Stimulated activated CD4-positive, alpha-beta T cell treated with anti-CD3 and anti-CD28 coated beads, Interleukin-1b, Interleukin-23, amount 100 ng/mL, for 1 hour (primary cell): ENCODE measurements at places on chromosomes 2 and 18.

DNA sequence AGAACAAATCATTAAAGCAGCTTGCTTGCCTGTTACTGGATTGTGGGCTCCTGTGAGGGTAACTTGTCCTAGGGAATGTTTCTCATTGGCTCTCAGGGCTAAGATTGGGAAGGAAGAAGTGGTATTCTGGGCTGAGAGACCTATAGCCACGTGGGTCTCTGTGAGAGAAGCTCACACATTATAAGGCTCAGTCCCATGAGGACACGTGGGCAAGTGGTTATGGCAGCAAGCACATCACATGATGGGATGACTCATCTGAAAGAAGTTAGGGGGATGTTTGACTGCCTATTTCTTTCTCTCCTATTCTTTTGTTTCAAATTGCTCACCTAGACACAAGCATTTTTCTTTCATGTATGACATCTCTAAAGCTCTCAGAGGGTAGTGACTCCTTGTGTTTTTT is 418.0 kb upstream of the ST6GAL2 start:
- DNase-seq = no peak

DNA sequence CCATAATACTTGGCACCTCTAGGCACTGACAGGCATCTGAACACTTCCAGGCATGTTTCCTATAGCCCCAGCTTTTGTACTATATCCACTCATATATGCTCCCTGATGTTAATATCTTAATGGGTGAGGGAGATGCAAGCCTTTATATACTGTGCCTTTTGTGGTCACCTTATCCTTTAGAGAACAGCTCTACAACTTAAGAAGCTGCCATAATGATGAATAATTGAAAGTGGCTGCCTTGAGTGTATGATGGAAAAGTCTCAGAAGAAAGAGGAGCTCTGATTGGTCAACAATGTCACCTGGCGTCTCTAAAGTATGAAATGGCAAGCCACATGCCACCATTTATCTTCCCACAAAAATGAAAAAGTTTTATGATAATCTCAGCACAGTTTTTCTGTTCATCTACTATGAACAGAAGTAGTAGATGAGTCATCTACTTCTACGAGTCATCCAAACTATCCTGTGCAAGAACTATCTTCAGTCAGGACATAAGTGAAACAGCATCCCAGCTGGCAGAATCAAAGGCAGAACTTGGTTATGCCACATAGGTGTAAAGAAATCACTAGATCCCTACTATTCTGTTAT is 997.9 kb upstream of the CELF4 start:
- DNase-seq = no peak

- DNase-seq = no peak
These were observed 16.6 kb downstream of the MALT1 start for GRCh38 chr18:58687871-58688308.

DNA sequence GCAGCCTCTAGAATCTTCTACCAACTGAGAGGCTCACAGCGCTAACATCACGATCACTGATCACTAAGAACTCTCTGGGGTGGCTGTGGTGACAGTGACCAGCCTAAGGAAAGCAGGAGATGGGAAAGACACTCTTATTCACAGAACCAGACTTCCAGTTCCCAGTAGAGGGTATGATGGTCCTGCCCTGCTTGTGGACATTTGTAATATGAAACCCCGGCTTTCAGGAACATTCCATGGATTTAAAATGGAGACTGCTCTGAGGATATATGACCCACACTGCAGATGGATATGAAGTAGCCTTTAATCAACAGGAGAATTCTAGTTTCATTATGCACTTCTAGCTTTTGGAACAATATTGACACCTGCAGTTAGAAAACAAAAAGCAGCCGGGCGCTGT is 131.8 kb downstream of the AFF3 start:
- no peak for DNase-seq

GRCh38 chr18:56314396-56314795 is 324.0 kb downstream of the TXNL1 start:
- DNase-seq = no peak

- no peak for DNase-seq
These were observed 7.2 kb upstream of the ACKR3 start for GRCh38 chr2:236562434-236562833.

DNA sequence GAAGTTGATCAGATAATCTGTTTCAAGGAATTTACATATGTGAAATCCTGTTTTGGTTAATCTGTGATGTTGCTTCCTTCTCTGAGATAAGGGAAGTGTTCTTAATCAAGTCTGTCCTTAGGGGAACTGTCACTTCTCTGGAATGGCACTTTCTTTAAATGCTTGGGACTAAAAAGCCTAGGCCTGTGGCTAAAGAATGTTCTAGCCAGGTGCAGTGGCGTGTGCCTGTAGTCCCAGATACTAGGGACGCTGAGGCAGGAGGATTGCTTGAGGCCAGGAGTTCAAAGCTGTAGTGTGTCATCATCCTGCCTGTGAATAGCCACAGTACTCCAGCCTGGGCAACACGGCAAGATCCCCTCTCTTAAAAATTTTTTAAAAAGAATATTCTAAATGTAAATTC is 217.6 kb upstream of the SIX3 start:
- no peak for DNase-seq

GRCh38 chr2:28360058-28360717 is 32.5 kb upstream of the FOSL2 start:
- DNase-seq = no peak

DNA sequence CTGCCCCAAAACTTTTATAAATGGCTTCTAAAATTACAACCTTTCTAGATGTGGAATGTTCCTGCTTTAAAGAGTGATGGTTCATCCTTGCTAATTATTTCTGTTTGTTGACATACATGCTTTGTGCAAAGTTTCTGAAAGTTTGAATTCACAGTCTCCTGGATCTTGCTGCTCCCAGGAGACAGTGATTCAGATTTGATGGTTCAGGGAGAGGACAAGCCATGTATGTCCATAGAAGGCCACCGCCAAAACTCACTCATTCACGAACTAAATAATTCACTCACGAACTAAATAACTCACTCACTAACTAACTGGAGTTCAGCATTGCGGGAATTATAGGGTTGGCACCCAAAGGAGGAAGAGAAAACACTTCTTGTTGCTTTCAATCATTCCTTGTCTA is 416.5 kb upstream of the ZEB2 start:
- no peak for DNase-seq

GRCh38 chr2:157853211-157853610 is 22.9 kb downstream of the ACVR1 start:
- no peak for DNase-seq

DNA sequence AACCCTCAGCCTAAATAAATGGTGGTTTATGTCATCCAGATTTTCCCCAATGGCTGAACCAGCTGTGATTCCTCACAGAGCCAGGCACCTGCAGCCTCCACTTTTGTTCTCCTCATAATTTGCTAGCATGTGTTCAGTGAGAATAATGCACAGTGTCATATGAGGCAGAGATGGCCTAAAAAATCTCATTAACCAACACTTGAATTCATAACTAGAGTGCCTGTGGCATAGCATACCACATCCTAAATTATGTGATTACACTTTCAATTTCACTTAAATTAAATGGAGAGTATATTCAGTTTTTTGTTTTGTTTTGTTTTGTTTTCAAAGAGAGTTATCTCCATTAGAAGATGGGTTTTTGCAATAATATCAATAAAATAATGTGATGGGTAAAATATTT is 488.0 kb downstream of the CBLN2 start:
- DNase-seq = no peak

GRCh38 chr2:99818842-99819241 is 323.5 kb downstream of the AFF3 start:
- DNase-seq = no peak

GRCh38 chr2:134253804-134254203 is at the start of gene MGAT5:
Gene MGAT5, plus strand, starts transcription at chr2:134254072. Its CDS starts 332 bp downstream, at chr2:134254404.
- DNase-seq = no peak

DNA sequence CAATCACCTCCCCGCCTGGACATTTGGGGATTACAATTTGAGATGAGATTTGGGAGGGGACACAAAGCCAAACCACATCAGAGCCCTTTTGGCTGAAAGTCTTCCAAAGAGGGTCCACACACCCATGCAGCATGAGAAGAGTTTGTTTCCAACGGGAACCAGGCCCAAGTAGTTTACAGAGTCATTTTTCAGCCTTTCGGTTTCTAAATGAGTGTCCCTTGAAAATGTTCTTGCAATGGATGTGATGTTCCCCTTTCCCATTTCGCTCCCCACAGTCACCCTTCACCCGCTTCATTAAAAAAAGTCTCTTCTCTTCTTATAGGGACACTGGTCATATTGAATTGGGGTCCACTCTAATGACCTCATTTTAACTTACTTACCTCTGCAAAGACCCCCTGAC is 157.4 kb downstream of the ARL4C start:
- DNase-seq = no peak

GRCh38 chr2:234116010-234116409 is 65.5 kb downstream of the SPP2 start:
- no peak for DNase-seq

DNA sequence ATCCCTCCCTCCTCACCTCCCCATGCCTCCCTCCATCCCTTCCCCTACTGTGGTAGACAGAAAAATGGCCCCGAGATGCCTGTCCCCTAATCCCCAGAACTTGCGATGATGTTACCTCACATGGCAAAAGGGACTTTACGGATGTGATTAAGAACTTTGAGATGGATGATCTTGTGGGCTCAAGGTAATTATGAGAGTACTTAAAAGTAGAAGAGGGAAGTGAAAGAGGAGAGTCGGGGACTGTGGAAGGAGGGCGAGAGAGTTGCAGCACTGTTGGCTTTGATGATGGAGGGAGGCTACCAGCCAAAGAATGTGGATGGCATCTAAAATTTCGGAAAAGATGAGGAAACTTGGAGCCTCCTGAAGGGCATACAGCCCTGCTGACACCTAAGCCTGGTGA is 66.5 kb downstream of the AGAP1 start:
- no peak for DNase-seq

DNA sequence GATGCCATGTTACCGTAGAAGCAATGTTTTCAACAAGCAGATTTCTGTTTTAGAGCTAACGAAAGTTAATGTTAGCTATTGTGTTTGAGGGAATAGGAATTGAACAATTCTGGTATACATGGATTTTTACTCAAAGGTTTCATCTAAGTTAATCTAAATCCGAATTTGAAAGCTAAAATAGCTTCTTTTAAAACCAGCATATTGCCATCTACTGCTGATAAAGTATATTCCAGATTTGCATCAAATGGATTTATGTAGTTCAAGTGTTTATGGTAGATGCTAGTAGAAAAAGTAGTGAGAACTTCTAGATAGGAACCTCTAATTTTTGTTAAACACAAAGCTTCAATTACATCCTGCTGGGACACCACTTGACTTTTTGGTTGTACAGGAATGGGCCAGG is 1569.5 kb upstream of the NXPH2 start:
- no peak for DNase-seq

- DNase-seq = no peak
These were observed 632.4 kb downstream of the NYAP2 start for GRCh38 chr2:226031647-226032501.

GRCh38 chr2:235390108-235390815 is 103.6 kb upstream of the AGAP1 start:
- no peak for DNase-seq

- DNase-seq = no peak
These were observed 51.1 kb downstream of the TLK1 start for GRCh38 chr2:171109571-171109970.

DNA sequence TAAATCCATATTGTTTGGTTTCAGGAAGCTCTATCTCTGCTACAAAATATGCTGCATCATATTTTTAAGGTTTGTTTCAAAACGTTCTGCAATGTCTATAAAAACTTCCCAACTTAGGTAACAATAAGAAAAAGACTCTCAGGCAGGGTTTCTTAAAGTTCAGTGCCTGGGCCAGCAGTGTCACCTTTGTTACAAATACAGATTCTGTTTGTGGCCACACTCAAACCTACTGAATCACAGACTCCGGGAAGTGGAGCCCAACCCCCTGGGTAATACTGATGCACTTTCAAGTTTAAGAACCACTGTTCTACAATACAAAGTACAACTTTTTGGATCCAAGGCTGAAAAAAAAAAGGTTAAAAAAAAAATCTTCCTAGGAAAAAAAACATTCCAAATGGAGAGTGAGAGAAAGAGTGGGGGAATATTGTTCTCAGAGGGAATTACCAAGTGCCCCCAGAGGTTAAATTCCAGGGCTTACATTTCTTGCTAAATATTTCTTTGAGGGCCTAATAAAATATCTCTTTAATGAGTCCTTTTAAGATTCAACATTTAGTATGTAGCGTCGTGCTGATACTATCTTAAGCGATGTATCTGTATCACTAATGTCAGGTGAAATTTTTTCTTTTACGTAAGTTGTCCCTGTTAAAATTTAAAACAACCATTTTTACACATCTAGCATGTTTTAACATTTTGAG is 476.7 kb downstream of the TXNL1 start:
- no peak for DNase-seq

DNA sequence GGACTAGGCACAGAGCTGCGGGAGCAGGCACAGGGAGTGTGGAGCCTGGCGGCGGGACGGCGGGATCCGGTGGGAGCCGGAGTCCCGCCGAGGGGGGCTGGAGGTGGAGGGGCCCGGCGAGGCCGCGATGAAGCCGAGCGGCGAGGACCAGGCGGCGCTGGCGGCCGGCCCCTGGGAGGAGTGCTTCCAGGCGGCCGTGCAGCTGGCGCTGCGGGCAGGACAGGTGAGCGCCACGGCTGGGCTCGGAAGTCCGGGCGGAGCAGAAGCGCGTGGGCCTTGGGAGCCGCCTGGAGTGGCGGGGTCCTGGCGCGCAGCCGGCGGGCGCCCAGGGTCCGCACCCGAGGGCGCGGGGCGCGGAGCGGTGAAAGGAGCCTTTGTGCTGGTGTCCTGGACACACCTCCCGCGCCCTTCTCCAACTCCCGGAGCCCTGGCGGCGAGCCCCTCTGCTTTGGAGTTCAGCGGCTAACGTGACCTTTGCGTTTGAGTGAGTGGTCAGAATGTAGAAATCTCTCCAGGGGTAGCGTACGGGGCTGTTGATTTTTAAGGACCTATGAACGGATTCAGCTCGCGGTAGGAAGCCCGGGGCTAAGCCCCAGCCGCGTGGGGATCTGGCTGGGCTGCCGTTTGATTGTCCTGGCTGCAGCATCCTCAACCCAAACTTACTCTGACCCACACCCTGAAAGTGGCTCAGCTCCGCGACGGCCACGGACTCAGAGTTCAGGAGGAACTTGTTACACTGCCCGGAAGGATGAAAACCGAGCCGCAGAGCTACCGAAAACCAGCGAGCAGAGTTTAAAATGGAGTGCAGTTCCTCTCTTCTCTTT is 448 bp downstream of the IMPA2 start:
- no peak for DNase-seq

DNA sequence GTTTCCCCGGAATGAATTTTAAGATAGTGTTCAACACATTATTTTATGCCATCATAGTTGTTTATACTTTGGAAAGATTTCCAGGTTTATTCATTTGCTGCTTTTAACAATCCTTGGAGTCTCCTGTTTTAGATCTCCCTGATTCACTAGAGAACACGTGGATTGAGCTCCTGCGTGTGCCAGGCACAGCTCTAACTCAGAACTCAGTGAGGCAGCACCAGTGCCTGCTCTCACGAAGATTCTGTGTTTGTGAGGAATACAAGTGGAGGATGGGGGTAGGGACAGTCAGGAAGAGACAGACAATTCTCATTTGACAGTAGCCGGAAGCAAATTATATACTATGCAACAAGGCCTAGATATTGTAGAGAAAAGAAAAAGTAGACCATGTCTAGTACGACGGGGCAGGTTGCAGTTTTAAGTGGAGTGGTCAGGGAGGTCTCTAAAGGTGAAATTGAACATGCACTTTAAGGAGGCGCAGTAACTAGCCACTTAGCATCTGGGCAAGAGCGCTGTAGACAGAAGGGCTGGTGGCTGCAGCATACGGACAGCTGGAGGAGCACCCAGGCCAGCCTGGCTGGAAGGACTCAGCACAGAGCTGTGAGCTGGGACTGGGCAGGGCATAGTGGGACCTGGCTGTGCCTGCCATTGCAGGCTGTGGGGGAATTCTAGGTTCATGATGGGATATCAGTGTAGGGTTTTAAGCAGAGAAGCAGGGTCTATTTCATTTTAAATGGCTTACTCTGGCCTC is 24.3 kb downstream of the RNF144A start:
- no peak for DNase-seq
